Stimulated activated CD8-positive, alpha-beta memory T cell treated with anti-CD3 and anti-CD28 coated beads, Interleukin-2, amount 100 ng/mL, for 1 hour (primary cell): ENCODE measurements at places on chromosomes 5 and 9.

GRCh38 chr5:150780187-150780692, 1.7 kb downstream of the SMIM3 start:
- DNase-seq: no peak

DNA sequence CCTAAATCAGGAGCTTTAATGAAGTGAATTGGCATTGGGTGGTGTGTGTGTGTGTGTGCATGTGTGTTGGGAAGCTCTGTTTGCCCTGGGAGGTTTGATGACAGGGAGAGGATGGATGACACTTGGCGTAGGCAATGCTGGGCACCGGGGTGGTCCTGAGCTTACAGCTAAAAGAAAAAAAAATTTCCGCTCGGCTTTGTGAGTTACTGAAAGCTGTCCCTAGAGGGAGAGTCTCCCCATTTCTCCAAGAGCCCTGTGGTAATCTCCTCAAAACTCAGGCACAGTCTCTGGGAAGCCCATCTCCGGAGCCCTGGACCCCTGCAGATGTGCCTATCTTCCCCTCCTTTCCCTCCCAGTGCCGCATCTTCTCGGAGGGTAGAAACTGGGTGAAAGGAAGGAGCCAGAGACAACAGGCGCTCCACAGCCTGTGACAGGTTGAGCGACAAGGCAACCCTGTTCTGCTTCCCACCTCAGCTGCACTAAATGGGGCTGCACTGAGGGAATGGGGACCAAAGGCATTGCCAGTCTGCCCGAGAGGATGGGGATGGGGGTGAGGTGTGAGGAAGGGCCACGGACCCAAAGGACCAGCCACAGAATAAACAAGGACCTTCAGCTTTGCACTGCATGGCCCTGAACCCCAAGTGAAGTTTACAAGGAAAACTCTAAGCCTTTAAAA, 35.8 kb upstream of the TIFAB start:
- DNase-seq: no peak

DNA sequence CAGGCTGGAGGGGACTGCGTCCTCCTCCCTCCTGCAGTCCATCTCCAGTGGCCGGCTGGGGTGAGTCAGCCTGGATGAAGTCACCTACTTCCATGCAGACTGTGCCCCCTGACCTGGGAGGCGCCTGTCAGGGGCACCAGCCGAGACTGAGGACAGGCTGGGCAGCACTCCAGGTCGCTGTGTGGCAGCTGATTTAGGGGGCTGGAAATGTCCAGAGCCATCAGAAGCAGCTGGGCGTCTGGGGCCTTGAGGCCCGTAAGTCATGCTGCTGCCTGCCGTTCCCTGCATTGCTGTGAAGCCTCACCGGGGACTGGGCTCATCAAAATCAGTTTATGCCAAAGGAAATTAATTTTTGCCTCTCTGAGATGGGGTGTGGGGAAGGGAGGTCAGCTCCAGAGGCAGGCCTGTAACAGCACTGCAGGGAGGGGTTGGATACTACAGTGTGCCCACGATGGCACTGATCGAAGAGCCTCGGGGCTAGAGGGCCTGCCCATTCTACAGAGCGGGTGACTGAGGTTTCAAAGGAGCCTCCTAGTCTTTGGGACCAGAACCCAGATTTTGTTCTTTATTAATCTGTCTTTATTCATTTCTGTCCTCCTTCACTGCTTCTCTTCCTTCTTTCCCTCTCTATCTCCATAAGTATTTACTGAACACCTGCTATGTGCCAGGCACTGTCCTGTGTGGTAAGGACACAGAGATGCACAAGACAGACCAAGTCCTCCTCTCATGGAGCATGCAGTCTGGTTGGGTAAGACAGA, 70.4 kb upstream of the PSD2 start:
- no peak for DNase-seq

GRCh38 chr5:152811988-152812387, 406.9 kb upstream of the NMUR2 start:
- no peak for DNase-seq

DNA sequence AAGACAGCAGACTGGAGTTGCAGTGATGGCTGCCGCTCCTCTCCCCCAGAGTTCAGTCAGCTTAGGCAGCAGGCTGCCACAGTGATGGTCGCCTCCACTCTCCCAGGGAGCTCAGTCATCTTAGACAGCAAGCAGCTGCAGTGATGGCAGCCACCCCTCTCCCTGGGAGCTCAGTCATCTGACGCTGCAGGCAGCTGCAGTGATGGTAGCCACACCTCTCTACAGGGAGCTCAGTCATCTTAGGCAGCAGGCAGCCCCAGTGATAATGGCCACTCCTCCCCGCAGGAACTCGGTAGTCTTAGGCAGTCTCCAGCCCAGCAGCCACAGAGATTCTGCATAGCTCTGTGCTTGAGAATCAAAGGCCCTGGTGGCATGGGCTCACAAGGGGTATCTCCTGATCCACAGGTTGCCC, 582.7 kb downstream of the DTWD2 start:
- no peak for DNase-seq

DNA sequence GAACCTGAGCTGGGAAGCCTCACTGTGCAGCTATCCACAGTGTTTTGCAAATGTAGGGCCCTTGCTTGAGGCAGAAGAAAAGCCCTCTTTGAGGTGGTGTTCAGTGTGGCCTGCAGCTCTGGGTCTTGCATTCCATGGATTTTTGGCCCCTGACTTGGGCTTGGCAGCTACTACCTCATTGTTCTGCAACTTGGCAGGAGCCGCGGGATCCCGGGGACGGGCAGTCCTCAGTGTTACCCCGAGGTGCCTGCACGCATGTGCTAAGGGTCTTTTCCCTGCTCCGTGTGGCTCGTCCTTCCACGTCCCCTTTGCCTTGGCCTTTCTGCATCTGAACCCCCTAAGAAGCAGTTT, 39.8 kb downstream of the NEK6 start:
- no peak for DNase-seq

DNA sequence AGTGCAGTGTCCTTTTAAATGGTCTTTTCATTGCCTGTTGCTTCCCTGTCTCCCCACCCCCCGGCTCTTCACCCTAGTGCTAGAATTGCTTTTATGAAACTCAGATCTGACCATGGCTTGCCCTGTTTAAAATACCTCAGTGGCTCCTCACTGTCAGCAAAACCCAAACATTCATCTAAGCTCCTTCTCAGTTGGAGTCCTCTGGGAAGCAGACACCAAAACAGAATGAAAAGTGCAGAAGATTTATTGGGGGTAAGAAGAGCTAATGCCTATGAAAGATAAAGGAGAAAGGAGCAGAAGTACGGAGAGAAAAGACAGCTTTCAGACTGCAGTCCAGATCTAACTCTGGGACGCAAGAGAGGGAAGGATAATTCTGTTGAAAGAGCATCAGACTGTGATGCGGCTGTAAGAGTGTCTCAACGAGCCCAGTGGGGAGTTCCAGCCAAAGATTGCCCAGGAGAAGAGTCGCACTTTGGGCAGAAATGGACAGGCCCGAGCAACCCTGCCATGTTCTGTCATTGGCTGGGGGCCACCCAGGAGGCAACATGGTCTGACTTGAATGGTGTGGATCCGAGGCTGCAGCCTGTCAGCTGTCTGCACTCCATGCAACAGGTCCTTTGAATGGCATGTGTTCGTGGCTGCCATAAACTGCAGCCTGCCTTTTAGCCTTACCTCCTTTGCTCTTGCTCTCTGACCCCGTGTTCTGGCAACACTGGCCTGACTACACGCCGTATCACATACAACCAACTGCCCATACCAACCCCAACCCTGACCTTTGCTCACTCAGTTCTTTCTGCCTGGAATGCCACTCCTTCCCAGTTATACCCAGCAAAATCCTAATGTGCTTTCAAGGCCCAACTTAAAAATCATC, 55.9 kb downstream of the IRF1 start:
- DNase-seq: no peak

GRCh38 chr9:80615964-80616363, 1044.2 kb downstream of the TLE4 start:
- DNase-seq: no peak

DNA sequence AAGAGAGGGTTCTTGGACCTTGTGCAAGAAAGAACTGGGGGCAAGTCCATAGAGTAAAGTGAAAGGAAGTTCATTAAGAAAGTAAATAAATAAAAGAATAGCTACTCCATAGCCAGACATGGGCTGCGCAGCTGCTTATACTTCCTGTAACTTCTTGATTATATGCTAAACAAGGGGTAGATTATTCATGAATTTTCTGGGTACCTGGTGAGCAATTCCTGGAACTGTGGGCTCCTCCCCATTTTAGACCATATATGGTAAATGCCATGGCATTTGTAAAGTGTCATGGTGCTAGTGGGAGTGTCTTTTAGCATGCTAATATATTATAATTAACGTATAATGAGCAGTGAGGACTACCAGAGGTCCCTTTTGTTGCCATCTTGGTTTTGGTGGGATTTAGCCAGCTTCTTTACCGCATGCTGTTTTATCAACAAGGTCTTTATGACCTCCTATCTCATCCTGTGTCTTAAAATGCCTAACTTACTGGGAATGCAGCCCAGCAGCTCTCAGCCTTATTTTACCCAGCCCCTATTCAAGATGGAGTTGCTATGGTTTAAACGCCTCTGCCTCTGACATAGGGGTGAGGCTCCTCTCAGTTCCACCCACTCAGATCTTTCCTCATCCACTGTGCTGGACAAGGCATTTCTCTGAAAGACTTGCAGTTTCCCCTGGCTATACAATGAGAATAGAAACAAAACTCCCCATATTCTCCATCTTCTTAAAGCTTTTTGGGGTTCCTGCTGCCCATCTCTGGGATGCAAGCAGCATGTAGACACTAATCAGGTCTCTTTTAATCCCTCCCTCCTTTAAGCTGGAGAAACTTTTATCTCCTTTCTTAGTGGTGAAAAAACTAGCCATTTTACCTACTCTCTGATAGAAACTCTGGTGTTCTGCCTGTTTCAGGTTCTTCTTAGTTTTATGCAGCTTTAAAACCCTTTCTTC, 91.2 kb downstream of the ARRDC3 start:
- DNase-seq: no peak

DNA sequence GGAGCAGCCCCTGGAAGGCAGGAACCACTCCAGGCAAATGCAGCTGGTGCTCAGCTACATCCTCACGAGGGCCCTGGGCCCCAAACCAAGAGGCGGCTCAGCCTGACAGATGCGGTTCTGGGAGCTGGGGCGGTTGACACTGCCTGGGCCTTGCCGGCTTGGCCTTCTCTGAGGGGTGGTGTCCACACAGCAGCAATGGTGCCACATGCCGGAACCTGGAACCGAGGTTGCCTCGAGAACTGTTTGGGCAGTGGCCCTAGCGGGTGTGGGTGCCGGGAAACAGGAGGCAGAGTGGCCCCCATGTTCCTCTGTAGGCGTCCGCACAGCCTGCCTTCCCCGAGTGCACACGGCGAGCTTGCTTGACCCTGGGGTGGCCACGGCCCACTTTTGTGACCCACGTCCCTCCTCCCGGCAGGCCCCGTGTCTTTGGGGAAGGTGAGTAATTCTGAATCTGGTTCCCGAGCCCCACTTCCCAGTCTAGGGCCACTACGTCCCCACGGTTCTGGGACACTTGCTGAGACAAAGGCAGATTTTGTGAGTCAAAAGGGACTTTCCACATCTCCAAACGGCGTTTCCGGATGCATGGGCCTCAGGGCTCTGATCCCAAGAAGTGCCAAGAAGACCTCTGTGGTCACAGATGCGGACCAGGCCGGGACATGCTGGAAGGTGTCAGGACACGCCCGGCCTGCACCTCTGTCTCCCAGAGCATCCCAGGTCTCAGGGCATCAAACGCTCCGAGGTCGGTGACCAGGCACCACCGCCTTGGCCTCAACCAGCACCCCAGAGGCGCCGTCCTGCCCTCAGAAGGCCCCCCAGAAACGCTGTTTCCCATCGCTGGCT, 27.7 kb upstream of the SLC12A7 start:
- no peak for DNase-seq

- DNase-seq: no peak
These were observed 1264.5 kb upstream of the ACO1 start for GRCh38 chr9:31119890-31120454.

DNA sequence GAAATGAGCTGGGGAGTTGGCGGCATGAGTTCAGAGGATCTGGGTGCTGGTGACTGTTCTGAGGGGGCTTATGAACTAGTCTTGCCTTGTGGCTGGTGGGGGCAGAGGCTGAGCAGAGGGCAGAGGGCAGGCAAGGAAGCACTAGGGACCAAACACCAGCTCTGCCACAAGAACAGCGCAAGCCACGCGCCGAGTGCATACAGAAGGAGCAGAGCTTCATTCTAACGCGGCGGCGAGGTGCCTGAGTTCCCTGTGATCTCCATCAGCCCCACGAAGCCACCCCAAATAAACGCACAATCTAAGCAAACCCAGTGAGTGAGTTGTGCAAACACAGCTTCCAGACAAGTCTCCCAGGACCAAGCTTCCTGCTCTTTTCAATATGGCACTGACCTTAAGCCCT, 110.6 kb upstream of the ALDH1B1 start:
- DNase-seq: no peak

DNA sequence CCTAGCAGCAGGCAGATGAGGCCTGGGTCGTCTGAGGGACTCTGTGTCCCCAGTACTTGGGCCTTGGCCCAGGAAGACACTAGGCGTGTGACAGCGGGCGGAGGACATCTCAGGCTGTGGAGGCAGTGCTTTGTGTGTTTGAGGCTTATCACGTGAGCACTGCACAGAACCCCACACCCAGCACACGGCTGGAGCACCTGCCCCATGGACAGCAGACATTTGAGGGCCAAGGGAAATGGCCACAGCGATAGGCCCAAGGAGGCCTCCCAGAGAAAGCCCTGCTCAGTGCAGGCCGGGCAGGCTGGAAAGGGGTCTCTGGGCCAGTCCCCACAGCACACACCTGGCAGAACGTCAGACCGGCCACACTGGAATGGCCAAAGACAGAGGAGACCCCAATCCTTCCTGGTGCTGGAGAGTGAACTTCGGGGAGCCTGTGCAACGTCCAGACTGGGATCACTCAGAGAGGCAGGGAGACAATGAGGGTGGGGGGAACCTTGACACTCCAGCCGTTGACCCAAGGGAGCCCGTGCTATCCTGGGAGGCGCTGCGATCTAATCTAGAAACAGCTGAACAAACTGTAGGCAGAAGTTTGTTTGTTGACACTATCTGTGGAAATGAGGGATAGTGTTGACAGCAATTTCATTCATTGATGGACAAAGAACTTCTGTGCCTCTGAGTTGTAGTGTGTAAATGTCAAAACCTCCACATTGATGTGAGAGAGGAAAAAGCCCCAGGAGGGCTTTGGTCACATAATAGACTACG, 19.6 kb upstream of the FLT4 start:
- DNase-seq: no peak

DNA sequence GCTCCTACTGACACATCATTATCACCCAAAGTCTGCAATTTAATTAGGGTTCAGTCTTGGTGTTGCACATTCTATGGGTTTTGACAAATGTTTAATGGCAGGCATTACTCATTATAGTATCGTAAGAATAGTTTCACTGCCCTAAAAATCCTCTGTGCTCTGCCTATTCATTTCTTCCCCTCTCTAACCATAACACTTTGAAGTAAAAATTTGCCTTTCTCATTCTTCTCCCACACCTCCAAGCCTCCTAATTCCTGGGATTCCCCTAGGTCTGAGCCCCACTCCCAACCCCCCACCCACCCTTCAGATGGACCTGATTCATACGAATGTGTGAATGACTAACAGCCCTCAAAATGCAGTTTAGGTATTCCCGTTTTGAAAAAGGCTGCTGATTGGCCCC, 18.4 kb downstream of the ENC1 start:
- DNase-seq: no peak

- no peak for DNase-seq
These were observed 112.9 kb downstream of the HSPA4 start for GRCh38 chr5:133164759-133165158.

GRCh38 chr5:6755941-6756340, 42.7 kb downstream of the TENT4A start:
- no peak for DNase-seq
